Thyroid gland (tissue), 4 donors: ENCODE measurements at places on chromosomes 6 and 20.

GRCh38 chr6:112228480-112229332, 25.7 kb downstream of the LAMA4 start:
- DNase-seq, result no peak

- no peak for DNase-seq
These were observed 7.4 kb downstream of the ADRM1 start for GRCh38 chr20:62309947-62310756.

DNA sequence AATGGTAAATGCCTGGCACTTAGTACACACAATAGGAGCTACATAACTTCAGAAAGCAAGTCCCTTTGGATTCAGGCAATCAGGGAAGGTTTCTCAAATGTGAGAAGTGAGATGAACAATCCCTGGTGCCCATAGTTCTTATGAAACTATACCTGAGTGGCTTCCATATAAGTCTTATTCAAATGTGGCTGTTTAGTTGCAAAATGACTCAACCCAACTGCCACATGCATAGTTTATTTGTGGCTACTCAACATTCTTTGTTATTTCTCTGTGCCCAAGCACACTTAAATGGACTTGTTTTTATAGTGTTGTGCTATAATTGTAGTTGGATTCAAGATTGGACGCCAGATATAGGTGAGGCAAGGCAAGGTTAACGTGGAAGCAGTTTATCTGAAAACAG, 93.7 kb upstream of the ATXN1 start:
- DNase-seq, result no peak

DNA sequence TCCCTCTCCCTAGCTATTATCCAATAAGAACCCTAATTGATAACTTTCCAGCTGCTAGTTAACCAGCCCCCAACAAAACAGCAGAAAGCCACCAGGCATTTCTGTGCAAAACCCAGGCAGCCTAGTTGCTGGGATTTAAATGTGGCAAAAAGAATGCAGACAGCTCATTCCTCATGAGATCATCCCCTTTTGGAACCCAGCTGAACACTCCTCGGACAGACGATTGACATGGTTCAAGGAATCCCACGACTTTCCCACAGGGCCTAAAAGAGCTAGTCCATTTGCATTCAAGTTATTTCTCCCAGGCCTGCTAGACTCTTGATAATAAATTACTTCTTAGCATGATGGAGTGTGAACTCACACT, 24.0 kb downstream of the JAG1 start:
- DNase-seq, result no peak

DNA sequence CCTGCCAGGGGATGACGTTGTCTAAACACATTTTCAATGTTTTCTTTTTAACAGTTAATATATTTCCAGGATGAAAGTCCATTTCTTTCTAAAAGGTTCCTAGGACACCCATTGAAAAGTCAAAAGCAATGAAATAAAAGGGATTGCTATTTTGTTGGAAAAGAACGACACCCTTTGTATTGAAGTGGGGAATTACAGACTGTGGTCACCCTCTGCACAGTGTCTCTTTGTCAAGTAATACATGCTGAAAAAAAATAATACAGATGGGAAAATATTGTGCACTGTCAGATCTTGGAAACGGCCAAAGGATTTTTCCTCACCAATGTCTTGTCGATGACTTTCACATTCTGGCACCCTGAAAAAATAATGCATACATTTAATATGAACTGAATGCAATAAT, 56.9 kb downstream of the HAO1 start:
- no peak for DNase-seq

DNA sequence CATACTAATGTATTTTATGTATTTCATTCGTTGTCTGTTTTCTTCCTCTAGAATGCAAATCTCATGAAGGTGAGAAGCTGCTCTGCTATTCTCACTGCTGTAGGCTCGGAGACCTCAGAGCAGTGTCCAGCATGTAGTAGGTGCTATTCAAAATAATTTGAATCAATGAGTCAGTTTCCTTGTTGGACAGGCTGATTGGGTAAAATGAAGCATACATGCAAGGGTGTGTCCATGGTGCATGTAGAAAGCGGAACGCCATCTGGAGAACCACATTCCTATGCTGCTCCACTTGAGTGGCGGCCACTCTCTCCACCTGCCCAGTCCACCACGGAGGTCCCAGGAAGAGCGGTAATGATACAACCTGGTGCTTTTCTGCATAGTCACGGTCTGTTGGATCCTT, 412.1 kb downstream of the QKI start:
- DNase-seq, result peak; percentile 10

DNA sequence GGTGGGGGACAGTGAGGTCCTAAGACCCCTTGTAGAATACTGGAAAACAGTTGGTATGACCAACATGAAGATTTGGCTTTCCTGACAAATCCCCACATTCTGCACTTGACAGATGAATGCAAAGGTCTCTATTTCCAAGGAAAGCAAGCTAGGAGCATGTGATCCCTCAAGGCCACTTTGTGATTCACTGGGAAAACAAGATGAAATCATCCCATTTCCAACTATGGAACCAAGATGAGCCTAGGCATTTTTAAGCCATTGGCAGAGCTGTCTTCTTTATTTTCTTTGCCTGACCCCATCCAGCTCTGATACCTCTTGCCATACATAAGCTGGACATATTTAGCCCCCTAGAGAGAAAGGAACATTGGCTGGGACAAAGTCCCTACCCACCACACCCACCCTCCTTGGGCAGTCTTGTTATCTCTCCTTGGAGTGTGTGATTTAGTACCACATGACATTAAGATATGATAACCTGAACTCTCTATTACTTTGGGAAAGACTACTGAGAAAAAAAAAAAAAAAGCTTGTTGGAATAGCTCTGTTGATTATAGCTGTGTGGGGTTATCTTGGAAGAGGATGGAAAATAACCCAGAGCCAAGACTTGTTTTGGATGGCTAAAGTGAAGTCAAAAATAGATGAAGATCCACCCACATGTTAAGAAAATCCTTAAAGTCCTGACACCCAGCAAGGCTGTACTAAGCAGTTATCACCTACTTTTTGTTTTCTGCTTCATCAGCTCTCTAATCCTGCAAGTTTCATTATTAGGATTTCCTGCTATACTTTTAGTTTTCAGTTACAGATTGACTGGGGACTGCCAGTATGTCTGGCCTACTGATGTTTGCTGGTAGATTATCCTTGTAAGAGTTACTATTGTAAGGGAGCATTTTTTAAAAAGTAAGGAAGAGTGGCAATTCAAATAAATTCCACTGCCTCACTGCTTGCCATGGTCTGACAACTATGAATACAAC, 90.1 kb upstream of the PREP start:
- DNase-seq, result no peak

DNA sequence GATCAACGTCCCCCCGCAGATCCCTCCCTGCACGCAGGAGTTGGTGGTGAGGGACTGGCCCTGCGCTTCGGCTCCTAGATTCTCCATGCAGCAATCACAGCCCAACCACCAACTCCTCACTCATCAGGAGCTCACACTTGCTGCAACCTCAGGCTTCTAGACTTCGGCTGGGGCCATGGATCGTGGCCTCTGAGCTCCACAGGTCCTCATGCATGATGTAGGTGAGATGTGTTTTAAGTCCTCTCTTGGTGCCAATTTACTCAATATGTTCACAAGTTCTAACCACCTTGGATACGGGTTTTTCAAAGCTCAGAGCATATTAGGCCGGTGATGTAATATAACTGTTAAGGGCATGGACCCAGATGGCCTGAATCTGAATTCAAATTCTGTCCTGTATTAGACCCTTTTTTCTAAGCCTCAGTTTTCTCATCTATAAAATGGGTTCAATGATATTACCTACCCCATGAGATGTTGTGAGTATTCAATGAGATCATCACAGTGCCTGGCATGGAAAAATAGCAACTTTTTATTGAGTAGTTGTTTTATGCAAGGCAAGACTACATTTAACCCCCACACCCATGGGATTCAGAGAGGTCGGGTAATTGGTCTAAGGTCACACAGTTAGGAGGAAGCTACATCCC, 31.0 kb downstream of the SUN5 start:
- DNase-seq, result no peak

DNA sequence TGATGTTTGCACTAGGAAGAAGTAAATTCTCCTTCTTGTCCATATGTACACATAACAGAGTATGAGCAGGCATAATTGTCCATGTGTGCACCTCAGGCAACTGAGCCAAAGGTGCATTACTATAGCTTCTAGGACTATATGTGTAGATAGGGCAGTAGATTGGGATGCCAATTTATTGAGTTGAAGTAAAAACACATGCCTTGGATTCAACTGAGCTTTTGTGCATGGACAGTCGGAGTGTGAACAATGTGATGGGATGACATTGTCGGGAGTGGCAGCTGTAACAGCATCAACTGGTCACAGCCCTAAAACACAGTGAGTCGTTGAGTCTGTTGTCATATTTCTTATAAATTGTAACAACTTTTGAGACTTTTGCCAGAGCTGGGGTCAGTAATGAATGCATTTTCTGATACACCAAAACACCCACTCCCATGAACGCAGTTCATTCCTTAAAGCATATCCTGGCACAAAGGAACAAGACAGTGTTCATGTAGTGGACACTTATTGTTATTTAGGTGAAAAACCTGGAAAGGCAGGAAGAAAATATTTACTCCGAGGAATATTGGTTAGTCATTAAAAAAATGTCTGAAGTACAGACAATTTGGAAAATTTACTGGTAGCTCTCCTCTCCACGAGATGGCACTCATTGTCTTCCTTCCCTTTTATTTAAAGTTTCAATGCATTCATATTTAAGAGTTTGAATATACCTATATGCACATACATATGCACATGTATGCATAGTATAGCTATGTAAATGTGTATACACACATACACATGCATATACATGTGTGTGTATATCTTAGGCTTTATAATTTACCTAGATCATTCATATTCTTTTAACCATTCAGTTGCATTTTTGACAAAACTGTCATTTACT, 302.0 kb upstream of the STXBP5 start:
- no peak for DNase-seq

DNA sequence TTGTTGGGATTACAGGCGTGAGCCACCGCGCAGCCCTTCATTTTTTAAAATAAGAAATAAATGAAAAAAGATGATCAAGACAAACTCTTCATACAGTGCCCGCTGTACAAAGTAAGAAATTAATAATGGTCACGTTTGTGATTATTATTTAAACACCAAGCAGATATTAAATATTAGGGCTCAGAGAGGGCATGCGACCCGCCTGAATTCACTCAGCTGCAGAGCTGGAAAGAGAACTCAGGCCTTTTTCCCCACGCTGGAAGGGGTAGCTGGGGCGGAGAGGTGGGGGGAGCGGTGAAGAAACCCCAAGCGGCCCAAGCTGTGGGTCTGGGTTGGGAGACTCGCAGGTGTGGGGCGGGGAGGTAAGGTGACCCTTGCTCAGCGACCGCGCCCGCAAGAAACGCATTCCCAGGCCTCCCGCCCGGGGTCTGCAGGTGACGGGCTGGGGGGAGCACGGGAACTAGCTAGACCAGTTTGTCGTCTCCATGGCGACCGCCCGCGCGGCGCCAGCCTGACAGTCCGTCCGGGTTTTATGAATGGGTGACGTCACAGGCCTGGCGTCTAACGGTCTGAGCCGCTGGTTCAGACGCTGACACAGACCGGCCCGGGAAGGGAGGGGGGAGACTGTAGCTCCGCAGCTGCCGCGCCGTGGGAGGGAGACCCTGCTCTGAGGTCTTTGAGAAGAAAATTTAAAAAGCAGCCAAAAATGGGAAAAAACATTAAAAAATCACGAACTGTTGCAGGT, 1.1 kb upstream of the ID1 start:
- DNase-seq, result peak; percentile 100

DNA sequence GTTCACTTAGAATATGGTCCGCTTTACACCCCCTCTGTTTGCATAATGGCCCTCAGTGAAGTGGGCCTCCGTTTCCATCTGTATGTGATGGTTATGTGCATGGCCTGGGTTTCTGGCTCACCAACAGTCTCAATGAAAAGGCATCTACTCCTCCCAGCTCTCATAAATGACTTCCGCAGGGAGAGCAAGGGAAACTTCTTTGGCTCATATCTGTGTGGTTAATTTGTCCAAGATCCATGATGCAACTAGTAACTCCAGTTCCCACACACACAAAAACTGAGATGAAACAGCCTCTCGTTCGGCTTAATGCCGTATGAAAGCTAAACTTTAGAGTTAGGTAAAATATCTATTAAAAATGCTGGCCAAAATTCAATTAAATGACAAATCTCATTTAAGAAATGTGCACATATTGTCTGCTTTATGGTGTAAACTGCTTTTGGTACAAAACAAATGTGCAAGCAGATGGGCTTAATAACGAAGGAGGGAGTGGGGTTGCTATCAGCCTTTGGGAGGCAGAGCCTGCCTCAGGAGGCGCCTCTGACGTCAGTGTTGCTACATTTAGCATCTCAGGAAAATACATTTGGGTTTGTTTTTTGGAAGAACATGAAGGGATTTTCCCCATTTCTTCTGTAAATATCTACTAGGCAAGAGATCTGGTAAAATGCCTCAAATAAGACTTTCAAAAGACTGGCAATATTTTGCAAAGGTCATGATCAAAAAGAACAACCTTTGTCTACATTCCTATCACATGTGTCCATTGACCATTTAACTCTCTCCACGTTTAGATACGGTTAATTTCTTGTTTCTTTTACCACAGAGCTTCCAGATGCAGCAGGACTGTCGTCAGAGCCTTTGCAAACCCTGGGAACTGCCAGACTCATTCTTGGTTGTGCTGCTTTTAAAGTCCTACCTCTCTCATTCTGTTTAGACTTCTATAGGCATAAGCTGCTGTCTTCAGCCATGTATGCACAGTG, 96.8 kb downstream of the ARMC2 start:
- no peak for DNase-seq

- no peak for DNase-seq
These were observed 8.3 kb upstream of the ADGB start for GRCh38 chr6:146590492-146590891.
